ENCODE measurements at places on chromosomes 3 and 15.
A peak's percentile ranks its signal among the peaks of the same experiment; 100 is the strongest.

GRCh38 chr3:37546876-37547275 lies 314.8 kb upstream of the CTDSPL start:
- DNase-seq = no peak

GRCh38 chr15:48553559-48553958 lies 92.0 kb downstream of the FBN1 start:
- no peak for DNase-seq

DNA sequence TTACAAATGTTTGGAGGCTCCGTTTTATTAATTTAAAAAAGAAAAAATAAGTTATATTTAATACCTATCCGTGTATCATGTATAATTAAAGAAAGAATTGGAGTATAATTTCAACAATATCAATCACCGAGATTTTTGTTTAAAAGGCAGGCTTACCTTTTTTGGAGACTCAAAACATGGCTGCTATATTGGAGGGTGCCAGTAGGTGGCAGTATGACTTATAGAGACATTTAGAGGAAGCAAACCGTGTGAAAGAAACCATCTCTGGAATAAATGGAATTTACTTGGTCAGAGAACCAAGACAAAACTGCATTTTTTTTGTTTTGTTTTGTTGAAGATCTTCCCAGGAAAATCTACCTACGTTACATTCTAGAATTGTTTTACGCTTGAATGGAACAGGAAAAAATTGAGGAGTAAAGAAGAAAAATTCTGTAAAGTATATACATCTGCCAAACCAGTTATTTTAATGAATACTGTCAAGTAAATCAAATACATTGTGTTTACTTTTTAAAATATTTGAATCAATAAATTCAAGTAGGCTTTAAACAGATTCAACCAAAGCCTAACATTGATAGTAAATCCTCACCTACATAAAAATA lies 802.6 kb upstream of the ALCAM start:
- peak; percentile 69 for DNase-seq

DNA sequence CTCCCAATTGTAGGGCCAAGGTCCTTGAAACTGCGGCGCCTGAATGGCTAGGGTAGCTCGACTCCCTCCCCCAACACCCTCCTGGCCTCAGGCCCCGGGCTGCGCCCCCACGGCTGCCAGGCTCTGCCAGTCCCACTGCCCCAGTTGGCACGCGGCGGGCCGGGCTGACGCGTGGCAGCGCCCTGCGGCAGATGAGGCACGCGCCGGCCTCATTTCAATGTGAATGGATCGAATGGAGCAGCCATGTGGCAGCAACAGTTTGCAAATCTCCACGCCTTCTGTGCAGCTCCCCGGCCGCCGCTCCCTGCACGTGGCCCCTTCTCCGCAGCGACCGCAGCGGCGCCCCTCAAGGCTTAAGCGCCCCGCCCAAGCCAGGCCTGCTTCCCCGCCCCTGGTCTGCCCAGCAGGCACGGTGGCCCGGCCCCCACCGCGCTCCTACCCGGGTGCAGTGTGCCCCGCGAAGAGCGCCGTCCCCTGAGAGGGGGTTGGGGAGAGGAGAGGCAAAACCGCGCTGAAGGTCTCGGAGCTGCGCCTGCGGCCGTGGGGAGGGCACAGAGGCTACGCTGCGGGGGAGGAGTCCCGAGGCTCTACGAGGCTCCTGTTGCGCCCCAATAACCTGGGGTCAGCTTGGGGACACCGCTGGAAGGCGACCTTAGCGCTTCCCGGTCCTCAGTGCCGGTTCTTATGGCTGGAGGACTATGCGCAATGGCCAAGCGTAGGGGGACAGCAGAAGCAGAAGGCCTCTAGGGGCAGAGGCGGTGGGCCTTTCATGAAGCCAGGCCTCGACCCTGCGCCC lies 3.1 kb upstream of the DLL4 start:
- no peak for DNase-seq

DNA sequence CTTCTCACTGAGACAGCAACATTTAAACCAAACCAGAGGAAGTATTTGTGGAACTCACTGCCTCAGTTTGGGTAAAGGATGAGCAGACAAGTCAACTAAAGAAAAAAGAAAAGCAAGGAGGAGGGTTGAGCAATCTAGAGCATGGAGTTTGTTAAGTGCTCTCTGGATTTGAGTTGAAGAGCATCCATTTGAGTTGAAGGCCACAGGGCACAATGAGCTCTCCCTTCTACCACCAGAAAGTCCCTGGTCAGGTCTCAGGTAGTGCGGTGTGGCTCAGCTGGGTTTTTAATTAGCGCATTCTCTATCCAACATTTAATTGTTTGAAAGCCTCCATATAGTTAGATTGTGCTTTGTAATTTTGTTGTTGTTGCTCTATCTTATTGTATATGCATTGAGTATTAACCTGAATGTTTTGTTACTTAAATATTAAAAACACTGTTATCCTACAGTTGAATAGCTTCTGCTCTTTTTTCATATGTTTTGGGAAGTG lies 23.3 kb downstream of the CLDN18 start:
- DNase-seq = no peak

DNA sequence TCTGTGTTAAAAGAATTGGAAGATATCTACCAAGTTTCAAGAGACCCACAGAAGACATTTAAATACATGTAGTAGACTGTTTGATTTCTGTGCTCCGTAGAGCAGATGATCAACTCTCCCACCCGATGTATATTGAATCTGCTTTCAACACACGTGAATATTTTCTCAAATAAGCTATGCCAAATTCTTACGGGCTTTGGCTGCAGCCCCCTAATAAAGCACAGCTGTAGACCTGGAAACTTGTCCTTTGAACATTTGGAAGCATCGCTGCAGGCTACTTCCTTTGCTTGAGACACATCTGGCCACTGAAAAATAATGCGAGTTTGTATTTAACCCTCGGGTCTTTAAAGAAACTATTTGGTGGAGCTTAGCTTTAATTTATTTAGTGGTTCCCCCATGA lies 98.3 kb upstream of the SELENOK start:
- DNase-seq = no peak

GRCh38 chr15:92915766-92916435 lies 15.8 kb downstream of the CHD2 start:
- peak; percentile 20 for DNase-seq

DNA sequence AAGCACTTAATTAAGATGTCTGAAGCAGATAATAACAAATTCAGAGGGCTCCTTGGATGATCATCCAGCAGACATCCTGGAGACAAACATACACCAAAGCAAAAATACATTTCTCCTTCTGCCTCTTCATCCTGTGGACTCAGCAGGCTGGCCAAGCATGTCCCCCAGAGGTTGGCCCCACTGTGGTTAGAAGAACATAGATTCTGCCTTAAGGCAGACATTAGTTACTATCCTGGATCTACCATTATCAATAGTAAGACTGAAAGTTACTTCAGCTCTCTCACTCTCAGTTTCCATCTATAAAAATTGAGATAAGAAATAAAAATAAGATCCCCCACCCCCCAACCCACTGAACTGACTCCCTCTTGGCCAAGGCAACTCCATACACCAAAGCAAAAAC lies 28.6 kb upstream of the TGFBR2 start:
- no peak for DNase-seq

DNA sequence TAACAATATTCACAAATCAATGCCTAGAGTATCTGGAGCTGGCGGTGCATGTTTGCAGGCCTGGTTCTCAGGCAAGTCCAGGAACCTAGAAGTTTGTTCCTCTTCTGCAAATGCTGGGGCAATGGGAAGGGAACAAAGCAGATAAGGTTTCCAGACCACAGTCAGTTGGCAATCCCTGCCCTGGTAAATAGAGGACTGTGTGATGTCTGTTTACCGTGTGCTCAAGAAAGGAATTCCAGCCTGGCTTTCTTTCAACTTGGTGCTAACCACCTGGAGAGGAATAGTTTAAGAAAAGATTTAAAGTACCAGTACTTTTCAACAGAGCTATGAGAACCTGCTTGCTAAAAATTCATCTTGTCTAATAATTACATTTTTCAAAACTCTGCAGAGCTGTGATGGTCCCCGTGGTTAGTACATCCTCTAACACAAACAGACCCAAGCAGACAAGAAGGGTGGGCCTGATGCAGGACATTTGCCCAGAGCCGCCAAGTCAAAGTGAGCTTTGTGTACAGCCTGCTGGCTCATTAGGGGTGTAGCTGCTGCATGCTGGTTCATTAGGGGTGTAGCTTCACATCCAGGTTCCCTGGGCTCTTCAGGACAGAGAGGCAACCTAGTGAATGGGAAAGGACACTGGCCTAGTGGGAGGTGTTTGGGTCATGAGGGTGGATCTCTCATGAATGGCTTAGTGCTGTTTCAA lies 220.5 kb downstream of the SQOR start:
- DNase-seq = no peak

DNA sequence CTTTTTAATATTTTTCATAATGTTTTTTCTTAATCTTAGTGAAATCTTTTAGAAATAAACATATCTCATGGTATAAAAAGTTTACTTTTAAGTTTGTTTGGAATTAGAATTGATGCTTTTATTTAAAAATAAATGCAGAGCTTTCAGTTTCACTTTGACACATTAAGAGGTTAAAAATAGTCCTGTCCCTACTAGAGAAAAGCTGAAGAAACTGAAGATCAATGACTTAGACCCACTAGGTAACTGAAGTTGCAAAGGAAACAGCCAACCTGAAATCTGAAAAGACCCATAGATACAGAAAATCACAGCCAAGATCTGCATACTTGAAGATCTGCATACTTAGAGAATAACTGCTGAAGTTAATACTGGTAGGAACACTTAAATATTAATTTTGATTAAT lies 237.6 kb downstream of the RAP2B start:
- no peak for DNase-seq

- no peak for DNase-seq
Measured at GRCh38 chr3:20608054-20608738, 422.2 kb upstream of the SGO1 start.

- no peak for DNase-seq
Measured at GRCh38 chr3:110494093-110494490, 577.5 kb upstream of the NECTIN3 start.

GRCh38 chr3:58131101-58131825 lies 79.5 kb downstream of the DNASE1L3 start:
- DNase-seq = no peak

GRCh38 chr15:77818484-77819047 lies 185.9 kb upstream of the LINGO1 start:
- no peak for DNase-seq

- DNase-seq = no peak
Measured at GRCh38 chr3:171101982-171102641, 75.6 kb upstream of the SLC2A2 start.

DNA sequence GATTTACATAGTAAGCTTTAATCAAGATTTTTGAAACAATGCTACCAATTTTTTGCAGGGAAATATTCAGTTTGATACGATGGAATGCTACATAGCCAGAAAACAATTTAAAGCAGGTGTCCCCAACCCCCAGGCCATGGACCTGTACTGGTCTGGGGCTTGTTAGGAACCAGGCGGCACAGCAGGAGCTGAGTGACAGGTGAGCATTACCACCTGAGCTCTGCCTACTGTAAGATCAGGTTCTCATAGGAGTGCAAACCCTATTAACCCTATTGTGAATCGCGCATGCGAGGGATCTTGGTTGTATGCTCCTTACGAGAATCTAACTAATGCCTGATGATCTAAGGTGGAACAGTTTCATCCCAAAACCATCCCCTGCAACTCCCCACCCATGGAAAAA lies 322.6 kb upstream of the NECTIN3 start:
- DNase-seq = no peak

- no peak for DNase-seq
Measured at GRCh38 chr3:195896361-195897080, 11.8 kb downstream of the TNK2 start.

DNA sequence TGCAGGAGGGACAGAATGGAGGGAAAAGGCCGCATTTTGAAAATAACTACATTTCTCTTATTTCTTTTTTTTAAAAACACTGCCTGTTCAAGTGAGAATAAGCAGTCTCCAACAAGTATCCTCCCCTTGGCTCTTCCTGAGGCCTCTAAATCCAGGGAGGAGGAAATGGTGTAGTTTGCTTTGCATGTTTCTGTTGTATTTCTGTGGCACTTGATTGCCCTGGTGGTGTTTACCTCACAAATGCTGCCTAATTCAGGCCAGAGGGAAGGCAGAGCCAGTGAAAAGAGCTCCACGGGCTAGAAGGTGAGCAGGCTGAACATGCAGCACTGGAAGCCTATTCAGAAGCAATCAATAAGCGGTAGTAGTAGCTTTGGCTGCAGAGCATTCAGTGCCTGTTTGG lies 149.3 kb upstream of the ATP11B start:
- DNase-seq = no peak

DNA sequence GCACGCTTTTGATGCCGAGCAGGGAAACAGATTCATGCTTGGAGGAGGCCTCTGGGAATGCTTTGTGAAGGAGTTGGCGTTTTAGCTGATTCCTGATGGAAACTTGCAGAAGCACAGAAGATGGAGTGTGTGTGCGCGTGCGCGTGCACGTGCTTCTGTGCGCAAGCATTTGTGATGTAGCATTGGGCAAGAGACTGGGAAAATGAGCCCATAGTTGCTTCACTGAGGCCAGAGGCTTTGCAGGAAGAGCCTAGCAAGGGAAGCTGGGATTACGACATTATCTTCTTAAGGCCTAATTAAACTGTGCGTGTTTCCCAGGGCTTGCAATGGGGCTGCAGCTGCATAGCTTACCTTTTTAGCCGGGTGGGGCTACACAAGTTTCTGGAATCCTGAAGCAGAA lies 18.1 kb upstream of the AGBL1 start:
- DNase-seq = no peak

DNA sequence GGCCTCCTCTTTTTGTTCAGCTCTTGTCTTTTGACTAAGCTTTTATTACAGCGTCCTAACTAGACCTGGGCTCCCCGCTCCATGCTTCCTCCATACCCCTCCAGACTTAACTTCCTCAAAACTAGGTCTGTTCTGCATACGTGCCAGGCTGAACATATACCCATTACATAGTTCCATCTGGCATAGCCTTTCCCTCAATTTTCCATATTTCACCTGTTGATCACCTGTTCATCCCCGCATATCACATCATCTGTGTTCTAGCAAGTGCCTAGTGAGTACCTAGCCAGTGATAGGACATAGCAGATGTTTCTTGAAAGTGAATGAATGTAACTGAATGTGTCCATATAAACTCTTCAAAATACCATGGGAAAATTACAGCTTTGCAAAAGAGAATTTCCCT lies 36.0 kb downstream of the PARP14 start:
- no peak for DNase-seq
